H9 (cell line): ENCODE measurements at places on chromosomes 13 and 19.

- H3K4me1 ChIP-seq, result peaks cover 6% of the 10 kb centered on the region; the same call in 1 of the 2 replicates
- no peaks in the 10 kb centered on the region for H3K27me3 ChIP-seq
- peaks cover 21% of the 10 kb centered on the region for H3K36me3 ChIP-seq
- no peak overlapping the region for H3K4me3 ChIP-seq
- DNase-seq, result no peak
- no peak overlapping the region for H3K27ac ChIP-seq
Observed at GRCh38 chr19:34232566-34233481, 21.5 kb upstream of the GARRE1 start.

- H3K27me3 ChIP-seq, result no peaks in the 10 kb centered on the region
- H3K36me3 ChIP-seq, result no peaks in the 10 kb centered on the region; the same call in 1 of the 2 replicates
- H3K27ac ChIP-seq, result no peak overlapping the region
- DNase-seq, result no peak
Observed at GRCh38 chr13:57748096-57748495, 116.6 kb downstream of the PCDH17 start.

DNA sequence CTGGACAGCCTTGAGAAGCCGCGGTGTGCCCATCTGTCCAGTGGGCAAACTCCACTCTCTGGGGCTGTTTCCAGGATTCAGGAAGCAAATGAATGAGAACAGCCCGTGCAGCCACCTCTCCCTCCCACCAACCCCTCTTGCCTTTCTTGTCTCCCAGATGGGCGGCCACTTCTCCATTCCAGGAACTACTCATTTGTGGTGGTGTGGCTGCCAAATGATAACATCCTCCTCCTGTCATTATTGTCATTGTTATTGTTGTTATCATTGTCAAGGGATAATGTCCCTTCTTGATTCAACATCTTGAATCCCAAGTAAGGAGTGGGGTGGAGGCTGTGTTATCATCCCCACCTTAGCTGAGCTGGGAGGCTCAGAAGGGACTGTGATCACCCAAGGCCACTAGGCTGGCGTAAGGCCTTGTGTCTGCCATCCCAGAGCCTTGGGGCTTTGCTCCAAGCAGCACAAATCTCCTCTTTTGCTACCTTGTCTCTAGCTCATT, 1.6 kb downstream of the DNM2 start:
- peak overlapping the region; percentile 88 for H3K4me3 ChIP-seq
- no peak for DNase-seq
- H3K27me3 ChIP-seq, result no peaks in the 10 kb centered on the region

GRCh38 chr19:42553292-42554045, 25.2 kb upstream of the CEACAM1 start:
- no peaks in the 10 kb centered on the region for H3K27me3 ChIP-seq
- DNase-seq, result peak; percentile 22
- peaks cover 32% of the 10 kb centered on the region for H3K36me3 ChIP-seq

DNA sequence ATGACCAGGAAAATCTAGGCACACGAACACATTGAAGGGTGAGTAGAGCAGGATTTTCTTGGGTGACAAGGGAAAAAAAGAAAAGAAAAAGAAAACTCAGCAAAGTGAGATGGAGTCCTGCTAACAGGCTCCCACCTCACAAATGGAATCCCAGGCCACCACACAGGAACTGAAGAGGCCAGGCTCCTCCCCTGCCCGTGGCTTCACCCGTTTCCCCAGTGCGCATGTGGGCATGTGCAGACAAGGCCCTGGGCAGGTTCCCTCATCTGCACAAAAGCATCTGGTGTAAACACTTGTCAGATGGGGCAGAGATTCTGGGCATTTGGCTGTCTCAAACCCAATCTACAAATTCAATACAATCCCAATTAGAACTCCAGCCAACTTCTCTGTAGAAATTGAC, 24.5 kb downstream of the CFAP97D2 start:
- DNase-seq, result no peak
- no peaks in the 10 kb centered on the region for H3K27me3 ChIP-seq
- peaks cover 2% of the 10 kb centered on the region; the same call in 1 of the 2 replicates for H3K4me1 ChIP-seq
- H3K36me3 ChIP-seq, result peaks cover 4% of the 10 kb centered on the region; the same call in 1 of the 2 replicates
- H3K27ac ChIP-seq, result no peak overlapping the region
- no peak overlapping the region for H3K4me3 ChIP-seq

DNA sequence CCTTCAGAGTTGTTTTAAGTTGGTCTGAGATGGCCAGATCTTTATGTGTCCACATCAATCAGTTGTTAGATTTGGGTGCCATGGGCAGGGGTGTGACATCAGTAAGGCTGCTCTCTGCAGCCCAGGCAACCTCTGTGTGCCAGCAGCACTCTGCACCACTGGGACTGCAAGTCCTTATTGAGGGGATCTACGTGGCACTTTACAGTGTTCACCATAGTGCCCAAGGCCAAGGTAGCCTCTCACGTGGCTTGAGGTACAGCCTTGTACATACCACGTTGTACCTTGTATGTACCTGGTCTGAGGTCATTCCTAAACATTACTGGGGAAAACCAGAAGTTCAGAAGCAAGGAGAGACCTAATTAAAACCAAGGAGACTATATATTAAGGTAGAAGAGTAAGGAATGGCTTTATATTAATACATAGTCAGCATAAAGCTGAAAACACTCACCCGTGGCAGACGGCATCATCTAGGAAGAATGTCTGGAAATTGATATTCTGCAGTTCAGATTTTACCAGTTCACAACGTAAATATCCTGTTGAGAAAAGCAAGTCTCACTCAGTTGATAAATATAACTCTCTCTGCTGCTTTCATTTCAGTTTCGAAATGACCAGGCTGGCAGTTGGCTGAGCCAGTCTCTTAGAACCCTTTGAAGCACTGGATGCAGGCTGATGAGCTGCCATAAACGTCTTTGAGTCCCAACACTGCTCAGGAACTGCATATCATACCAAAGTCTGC, 128.8 kb downstream of the ZDHHC20 start:
- no peaks in the 10 kb centered on the region; the same call in 1 of the 2 replicates for H3K27me3 ChIP-seq
- no peaks in the 10 kb centered on the region; the same call in 2 of the 3 replicates for H3K36me3 ChIP-seq
- peaks cover 4% of the 10 kb centered on the region; the same call in 1 of the 2 replicates for H3K4me1 ChIP-seq
- H3K27ac ChIP-seq, result no peak overlapping the region
- H3K4me3 ChIP-seq, result no peak overlapping the region

DNA sequence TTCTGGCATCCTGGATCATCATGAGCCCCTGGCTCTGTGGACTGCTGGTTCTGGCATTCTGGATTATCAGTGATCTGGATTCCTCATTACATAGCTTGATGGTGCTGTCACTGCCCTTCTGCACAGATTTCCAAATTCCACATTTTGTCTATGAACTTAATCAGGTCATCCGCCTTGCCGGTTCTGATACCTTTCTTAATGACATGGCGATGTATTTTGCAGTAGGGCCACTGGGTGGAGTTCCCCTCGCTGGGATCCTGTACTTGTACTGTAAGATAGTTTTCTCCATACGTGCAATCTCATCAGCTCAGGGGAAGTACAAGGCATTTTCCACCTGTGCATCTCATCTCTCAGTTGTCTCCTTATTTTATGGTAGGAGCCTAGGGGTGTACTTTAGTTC, 24.4 kb upstream of the OR7C2 start:
- no peaks in the 10 kb centered on the region for H3K4me1 ChIP-seq
- H3K36me3 ChIP-seq, result peaks cover 7% of the 10 kb centered on the region; the same call in 1 of the 2 replicates
- DNase-seq, result no peak
- no peaks in the 10 kb centered on the region; the same call in 1 of the 2 replicates for H3K27me3 ChIP-seq
- no peak overlapping the region for H3K27ac ChIP-seq

GRCh38 chr19:56076498-56076897, 44.6 kb downstream of the ZNF787 start:
- H3K27ac ChIP-seq, result no peak overlapping the region
- H3K36me3 ChIP-seq, result no peaks in the 10 kb centered on the region
- no peaks in the 10 kb centered on the region; the same call in 1 of the 2 replicates for H3K27me3 ChIP-seq
- H3K4me1 ChIP-seq, result no peaks in the 10 kb centered on the region

DNA sequence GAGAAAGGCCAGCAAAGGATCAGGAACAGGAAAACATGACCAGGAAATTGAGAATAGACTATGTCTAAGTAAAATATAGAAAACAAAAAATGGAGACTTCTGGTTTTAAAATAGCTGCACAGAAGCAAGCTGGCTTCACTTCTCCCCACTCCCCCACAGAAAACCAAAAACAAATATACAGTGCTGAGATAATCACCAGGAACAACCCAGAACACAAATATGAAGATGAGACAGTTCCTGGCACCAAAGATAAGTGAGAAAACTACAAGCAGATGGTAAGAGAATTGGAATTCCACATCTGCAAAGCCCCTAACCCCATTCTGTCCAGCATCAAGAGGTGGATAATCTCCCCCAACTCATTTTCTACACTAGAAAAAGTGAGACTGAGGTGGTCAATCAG, 397.7 kb downstream of the SUCLA2 start:
- no peaks in the 10 kb centered on the region for H3K27me3 ChIP-seq
- no peaks in the 10 kb centered on the region for H3K4me1 ChIP-seq
- H3K36me3 ChIP-seq, result no peaks in the 10 kb centered on the region
- no peak for DNase-seq
- H3K4me3 ChIP-seq, result no peak overlapping the region

DNA sequence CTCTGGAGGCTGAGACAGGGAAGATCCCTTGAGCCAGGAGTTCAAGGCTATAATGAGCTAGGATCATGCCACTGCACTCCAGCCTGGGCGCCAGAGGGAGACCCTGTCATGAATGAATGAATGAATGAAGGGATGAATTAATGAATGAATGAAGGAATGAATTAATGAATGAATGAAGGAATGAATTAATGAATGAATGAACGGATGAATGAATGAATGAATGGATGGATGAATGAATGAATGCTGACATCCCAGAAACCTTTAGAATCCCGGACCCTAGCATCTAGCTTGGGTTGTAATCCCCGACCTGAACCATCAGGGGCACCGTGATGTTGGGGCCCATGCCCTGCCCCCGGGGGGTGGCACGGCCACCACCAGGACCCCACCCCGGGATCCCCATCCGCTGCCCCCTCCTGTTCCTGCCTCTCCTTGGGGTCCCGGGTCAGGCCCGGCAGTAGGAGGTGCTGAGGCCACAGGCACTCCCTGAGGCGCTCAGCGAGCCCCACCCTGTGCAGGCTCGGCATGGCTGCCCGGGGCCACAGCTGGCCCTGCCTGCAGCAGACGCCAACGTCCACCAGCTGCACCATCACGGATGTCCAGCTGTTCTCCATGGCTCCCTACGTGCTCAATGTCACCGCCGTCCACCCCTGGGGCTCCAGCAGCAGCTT, 3.4 kb downstream of the EBI3 start:
- DNase-seq, result no peak
- peak overlapping the region; percentile 54; the same call in 1 of the 3 replicates for H3K4me3 ChIP-seq
- no peaks in the 10 kb centered on the region for H3K27me3 ChIP-seq
- H3K4me1 ChIP-seq, result no peaks in the 10 kb centered on the region
- no peak overlapping the region for H3K27ac ChIP-seq
